AG04450 (cell line): ENCODE measurements at places on chromosomes 12 and 14. TPM values are rescaled to one million over a fixed set of nuclear protein-coding genes. Genes with fewer than 3 reads are reported as not detected.

GRCh38 chr12:31597066-31597465 lies 6.1 kb upstream of the DENND5B start:
- DNase-seq = no peak

- DNase-seq = no peak
Observed at GRCh38 chr12:19030603-19031002, 98.9 kb upstream of the PLEKHA5 start.

DNA sequence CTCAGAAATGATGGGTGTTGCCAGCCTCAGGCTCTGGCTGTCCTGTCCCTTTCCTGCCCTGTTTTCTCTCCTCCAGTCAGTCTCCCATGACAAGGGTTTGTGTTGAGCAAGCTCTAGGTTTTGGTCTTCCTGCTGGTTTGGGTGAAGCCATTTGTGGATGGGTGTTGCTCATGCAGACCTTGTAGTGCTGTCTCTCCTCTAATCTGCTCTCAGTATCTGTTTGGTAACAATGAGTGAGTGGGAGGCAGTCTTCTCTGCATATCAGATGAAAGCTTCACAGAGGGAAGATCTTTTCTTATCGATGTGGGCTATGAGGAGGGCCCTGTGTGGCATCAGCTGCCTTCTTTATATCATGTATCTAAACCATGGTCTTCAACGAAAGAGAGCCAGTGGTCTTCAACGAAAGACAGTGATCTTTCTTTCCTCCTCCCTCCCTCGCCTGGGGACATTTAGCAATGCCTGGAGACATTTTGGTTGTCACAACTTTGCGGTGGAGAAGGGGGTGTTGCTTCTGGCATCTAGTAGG lies 3.6 kb downstream of the CMA1 start:
- no peak for DNase-seq

DNA sequence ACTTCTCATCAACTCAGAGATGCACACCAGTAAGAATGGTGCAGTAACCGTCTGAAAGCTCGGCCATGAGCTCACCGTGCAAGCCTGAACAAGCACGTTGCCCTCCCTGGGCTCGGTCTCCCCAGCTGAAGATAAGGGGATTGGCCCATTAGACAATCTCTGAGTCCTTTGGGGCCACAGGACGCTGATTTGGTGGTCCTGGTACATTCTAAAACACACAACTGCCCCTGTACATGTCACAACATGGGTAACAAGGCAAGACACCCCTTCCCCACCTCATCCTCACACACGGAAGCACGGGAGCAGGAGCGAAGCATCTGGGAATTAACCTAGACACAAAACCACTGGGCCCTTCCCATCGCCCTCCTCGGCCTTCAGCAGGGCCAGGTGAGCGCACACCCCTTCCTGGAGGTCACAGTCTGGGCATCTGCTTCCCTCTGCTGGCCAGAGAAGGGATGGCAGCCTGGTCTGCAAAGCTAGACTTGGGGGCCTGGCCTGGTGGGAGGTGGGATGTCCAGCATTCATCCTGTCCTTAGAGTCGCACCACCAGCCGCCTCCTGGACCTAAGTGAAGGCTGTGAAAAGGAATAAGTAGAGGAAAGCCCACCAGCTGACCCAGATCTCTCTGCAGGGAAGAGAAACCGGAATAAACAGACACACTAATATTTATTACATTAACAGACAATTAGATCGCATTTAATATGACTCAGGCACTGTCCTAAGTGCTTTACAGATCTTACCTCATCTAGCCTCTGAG lies 18.9 kb upstream of the SMUG1 start:
- DNase-seq = no peak

GRCh38 chr12:50042693-50043092 lies 14.7 kb upstream of the ASIC1 start:
- no peak for DNase-seq

- no peak for DNase-seq
Observed at GRCh38 chr12:15116086-15116485, 105.1 kb downstream of the RERG start.

- DNase-seq = no peak
Observed at GRCh38 chr12:57848208-57848607, 1.7 kb upstream of the CTDSP2 start.

GRCh38 chr12:56864318-56864717 lies 69.9 kb downstream of the SDR9C7 start:
- DNase-seq = no peak

The IKZF4 gene
- 3.9 and 4.7 TPM in 2 replicates for polyA plus RNA-seq

The MUCL1 gene
- not detected in 2 replicates for polyA plus RNA-seq

The EXOC3L4 gene
- not detected in 2 replicates for polyA plus RNA-seq

The PPP1R36 gene
- polyA plus RNA-seq = 0.31 and 0.38 TPM in 2 replicates

The PTPN21 gene
- polyA plus RNA-seq = 15.8 and 16.0 TPM in 2 replicates
